ENCODE measurements at places on chromosomes 7 and 10.

DNA sequence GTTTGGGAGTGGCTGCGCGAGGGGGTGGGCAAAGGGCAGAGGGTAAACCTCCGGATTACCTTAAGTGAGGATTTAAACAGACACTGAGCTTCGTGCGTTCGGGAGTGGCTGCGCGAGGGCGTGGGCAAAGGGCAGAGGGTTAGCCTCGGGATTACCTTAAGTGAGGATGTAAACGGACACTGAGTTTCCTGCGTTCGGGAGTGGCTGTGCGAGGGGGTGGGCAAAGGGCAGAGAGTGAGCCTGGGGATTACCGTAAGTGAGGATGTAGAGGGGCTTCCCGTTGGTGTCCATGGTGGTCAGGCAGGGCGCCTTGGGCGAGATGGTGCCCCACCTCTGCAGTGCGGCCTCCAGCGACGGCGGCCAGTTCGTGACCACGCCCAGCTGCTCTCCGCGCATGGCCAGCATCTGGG lies 275.8 kb downstream of the DIP2C start:
- DNase-seq, result no peak

GRCh38 chr10:84825330-84825729 lies 496.9 kb downstream of the CCSER2 start:
- no peak for DNase-seq

DNA sequence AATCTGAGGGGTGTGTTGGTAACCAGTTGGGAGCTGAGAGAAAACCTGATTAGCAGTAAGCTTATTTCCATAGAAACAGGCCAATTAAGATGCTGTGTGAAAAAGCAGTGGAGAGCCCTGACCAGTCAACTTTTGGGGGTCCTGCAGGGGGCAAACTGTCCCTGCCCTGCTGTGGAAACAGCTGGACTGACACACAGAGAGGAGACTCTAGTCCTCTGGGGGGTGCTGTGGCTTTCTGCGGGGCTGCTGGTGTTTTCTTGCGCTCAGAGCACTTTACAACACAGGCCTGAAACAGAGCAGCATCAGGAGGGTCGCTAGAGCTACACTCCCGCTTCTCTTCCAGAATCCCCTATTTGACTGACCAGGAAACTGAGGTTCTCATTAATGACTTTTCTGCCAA lies 546.9 kb upstream of the GALNT17 start:
- no peak for DNase-seq

GRCh38 chr7:77710861-77711260 lies 14.6 kb downstream of the RSBN1L start:
- DNase-seq, result no peak

- peak; percentile 43 for DNase-seq
These were observed 3.2 kb upstream of the CREB5 start for GRCh38 chr7:28408960-28409715.

DNA sequence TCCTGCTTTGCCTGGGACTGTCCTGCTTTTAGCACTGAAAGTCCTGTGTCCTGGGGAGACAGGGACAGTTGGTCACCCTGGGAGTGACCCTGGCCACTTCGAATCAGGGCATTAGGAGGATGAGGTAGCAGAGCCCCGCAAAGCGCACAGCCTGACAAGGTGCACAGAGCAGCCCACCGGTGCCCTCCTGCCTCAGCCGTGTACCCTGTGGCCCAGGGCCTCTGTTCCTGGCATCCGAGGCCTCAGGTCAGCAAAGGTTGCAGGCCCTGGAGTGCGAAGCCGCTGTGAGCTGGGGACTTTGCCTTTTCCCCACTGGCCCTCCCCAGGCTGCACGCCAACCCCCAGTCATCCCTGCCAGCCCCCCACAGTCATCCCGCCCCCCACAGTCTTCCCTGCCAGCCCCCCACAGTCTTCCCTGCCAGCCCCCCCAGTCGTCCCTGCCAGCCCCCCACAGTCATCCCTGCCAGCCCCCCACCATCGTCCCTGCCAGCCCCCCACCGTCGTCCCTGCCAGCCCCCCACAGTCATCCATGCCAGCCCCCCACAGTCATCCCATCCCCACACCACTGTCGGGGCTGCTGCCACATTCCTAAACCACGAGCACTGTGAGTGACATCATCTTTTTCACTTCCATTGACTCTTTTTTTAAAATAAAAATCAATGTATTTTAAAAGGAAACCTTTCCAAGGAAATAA lies 91.8 kb downstream of the RGS10 start:
- DNase-seq, result no peak

- DNase-seq, result no peak
These were observed 347.2 kb upstream of the KLF6 start for GRCh38 chr10:4132216-4132556.

- DNase-seq, result no peak
These were observed 128.9 kb downstream of the ADARB2 start for GRCh38 chr10:1608408-1608807.

GRCh38 chr7:35906191-35906908 lies 105.5 kb downstream of the SEPTIN7 start:
- DNase-seq, result peak; percentile 23
